GDM1 (cell line): ENCODE measurements at places on chromosomes 6 and 20.

DNA sequence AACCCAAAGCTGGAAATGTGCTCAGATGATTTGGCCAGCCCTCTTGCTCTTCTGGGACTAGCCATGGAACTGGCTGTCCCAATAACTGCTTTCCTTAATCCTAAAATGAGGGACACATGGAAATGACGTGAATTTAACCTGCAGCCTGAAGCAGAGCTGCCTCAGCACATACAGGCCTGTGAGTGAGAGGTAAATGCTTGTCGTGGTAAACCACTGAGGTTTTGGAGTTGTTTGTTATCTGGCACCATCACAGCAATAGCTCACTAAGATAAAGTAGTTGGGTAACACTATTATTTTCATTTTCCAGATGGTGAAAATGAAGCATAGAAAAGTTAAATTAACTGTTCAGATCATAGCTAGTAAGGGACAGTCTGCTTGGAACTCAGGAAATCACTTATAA is 333.4 kb upstream of the CHD6 start:
- DNase-seq, result no peak

- no peak for DNase-seq
Observed at GRCh38 chr6:151167034-151167433, 72.7 kb upstream of the AKAP12 start.

DNA sequence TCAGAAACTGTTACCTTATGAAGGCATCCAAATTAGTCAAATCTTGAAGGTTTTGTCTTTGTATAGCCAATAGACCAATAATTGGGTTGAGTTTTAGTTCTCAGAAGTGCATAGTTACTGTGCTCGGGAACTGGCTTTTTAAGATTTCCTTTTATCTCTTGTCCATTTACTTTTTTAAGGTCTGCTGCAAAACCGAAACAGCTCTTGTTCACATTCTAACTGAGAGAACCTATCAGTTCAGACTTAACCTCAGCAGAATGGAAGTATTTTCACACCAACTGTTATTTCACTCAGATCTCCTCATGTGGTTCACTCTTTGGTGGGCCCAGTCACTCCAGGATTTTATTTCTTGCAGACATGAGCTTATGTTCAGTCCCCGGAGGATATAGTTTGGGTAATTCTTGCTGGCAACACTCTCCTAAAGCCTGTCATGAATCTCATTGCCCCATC is 55.5 kb downstream of the TPBG start:
- DNase-seq, result no peak

DNA sequence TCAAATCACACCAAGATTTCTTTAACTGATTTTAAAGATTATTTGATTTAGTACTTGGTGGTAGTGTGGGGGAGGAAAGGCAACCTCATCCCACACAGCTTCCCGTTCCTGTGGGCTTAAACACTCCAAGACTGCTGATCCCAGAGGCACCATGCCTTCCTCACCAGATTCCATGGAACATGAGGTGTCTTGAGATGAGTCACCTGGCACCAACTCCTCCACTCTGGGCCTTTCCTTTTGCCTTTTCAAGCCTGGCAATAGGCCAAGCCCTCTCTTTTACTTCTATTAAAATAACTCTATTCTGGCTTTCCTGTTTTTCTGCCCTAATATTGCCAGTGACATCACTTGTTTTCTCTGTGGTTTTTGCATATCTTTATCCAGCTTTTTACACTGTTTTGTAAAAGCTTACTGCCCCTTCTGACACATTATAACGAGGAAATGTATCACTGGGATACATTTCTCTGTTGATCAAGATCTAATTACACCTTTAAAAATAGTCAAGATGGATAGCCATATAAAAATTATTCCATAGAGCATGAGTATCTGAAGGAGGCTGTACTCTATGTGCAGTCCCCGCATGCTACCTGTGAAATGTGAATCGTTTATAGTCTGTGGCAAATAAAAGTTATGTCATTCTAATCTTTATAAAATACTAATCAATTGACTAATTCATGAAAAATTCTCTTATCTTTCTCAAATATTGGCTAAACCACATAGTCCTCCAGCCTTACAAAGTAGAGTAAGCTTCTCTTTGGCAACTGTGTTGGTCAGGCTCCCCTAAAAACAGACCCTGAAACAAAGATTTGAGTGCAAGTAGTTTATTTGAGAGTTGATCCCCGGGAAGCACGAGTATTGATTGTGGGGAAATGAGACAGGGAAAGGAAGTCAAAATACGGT is 257.8 kb upstream of the KCNQ5 start:
- DNase-seq, result no peak

DNA sequence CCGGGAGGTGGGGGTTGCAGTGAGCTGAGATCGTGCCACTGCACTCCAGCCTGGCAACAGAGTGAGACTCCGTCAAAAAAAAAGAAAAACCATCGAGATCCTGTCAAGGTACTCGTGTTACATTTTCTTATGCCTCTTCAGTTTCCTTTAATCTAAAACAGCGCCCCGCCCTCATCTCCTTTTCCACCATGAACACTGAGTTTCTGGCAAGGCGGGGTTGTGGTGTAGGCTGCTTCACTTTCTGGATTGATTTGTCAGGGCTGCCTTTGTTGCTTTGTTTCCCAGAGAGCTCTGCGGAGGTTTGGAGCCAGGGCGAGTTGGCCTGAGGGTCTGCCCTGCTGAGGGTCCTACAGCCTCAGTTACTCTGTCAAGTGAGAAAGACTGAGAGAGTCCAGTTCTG is 8.9 kb downstream of the ITPR3 start:
- no peak for DNase-seq

DNA sequence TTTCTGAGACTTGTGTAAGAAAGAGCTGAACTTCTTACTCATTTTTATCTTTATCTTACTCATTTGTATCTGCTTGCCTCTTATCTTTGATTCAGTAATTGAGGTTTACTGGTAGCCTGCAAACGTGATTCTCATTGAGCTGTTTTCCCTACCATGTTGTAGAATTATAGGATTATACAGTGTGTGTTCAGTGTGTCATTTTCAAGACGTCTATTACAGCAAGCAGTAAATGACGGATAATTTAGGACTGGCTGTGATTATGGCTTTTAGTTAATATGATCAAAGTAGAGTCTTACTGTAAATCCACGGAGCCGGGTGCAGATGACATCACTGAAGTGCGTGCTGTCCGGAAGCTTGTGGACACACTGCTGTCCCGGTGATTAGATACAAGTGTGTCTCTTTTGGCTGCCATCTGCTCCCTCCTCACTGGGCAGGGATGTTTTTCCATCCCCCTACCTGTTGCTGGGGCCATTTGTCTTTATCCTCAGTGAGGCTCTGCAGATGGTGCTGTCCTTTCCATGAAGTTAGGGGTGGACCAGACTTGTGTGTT is 6.0 kb downstream of the NELFCD start:
- DNase-seq, result no peak
